ENCODE measurements at places on chromosomes 4 and X.

DNA sequence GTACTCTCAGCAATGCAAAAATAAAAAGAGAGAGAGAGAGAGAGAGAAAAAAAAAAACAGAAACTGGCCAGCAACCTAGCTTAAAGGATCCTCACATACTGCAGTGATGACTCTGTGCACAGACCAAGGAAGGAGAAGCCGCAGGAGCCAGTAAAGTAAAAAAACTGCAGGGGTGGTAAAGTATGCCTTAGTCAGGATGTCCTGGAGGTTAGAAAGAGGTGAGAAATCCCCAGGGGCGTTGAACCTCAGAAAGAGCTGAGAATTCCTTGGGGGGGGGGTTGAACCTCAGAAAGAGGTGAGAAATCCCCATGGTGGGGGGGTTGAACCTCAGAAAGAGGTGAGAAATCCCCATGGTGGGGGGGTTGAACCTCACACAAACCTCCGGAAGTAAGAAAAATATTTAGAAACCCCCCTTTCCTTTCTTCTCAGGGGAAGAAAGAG lies 48.0 kb downstream of the MAGEA9 start:
- peak; percentile 79 for DNase-seq

- peak; percentile 83 for DNase-seq
Measured at GRCh38 chr4:188976644-188977115, 837.4 kb downstream of the TRIML1 start.

GRCh38 chr4:174761451-174761850 lies 67.6 kb downstream of the GLRA3 start:
- DNase-seq: no peak

GRCh38 chr4:140151699-140152012 lies 2.3 kb downstream of the MAML3 start:
- DNase-seq: peak; percentile 82

- no peak for DNase-seq
Measured at GRCh38 chrX:121109986-121110385, 62.6 kb downstream of the GLUD2 start.

DNA sequence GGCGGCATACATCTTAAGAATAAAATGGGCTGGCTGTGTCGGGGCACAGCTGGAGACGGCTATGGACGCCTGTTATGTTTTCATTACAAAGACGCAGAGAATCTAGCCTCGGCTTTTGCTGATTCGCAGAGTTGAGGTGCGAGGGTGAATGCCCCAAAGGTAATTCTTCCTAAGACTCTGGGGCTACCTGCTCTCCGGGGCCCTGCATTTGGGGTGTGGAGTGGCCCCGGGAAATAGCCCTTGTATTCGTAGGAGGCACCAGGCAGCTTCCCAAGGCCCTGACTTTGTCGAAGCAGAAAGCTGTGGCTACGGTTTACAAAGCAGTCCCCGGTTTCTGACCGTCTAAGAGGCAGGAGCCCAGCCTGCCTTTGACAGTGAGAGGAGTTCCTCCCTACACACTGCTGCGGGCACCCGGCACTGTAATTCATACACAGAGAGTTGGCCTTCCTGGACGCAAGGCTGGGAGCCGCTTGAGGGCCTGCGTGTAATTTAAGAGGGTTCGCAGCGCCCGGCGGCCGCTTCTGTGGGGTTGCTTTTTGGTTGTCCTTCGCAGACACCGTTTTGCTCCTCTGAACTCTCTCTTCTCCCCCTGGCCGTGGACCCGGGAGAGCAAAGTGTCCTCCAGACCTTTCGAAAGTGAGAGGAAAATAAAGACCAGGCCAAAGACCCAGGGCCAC lies 1.9 kb downstream of the SHOX start:
- no peak for DNase-seq

DNA sequence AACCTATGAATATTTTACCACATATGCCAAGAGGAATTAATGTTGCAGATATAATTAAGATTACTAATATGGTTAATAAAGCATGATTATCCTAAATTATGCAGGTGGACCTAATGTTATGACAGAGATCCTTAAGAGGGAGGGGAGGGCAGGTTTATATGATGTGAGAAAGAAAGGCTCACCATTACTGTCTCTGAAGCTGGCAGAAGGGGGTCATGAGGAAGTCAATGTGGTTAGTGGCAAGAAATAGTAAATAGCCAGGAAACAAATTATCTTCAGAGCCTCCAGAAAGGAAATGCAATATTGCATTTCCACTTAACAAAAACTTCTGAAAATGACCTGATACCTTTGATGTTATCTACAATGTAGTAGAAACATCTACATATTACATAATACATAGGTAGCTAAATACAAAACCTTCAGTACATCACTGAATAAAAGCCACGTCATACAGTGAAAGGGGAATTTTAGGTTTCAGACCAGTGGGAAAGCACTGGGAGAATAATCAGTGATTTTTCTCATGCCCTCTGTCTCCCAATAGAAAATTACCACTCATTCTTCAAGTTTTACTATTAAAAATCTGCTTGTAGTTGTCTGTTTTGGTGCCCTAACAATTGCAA lies 609.2 kb downstream of the SPOCK3 start:
- no peak for DNase-seq

DNA sequence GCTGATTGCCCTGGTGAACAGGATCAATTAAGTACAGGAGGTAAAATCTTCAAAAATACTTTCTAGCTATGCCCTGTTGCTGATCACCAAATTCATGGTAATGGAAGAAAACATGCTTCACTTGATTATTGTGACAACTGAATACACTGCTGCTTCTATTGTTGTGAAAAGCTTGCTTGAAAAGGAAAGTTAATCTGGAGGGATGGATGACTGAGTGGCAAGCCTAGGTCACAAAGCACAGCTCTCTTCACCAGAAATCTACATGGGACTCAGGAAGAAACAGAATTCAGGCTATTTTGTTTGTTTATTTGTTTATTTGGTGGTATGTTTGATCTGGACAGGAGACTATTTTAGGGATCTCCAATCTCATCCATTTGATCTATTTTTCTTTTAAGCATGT lies 182.0 kb downstream of the MGST2 start:
- no peak for DNase-seq

Measured in fibroblast of upper back skin (primary cell).